ENCODE measurements at places on chromosomes 5 and 9.

DNA sequence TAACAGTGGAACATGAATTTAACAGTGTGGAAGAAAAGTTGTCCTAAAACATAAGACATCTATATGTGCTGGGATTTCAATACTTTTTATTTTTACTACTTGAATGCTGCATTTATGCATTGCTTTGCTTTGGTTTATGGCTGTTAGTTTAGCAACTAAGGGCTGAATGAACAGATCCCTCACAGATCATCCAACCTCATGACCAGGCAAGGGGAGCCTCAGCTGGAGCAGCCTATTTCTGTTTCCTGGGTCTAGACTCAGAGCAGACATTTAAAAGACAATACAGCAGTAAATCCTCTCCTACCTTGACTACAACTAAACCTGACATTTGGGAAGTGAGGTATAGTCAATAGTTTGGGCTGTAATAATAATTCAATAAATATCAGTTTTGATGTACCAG is 163.3 kb downstream of the AUH start:
- DNase-seq: no peak

DNA sequence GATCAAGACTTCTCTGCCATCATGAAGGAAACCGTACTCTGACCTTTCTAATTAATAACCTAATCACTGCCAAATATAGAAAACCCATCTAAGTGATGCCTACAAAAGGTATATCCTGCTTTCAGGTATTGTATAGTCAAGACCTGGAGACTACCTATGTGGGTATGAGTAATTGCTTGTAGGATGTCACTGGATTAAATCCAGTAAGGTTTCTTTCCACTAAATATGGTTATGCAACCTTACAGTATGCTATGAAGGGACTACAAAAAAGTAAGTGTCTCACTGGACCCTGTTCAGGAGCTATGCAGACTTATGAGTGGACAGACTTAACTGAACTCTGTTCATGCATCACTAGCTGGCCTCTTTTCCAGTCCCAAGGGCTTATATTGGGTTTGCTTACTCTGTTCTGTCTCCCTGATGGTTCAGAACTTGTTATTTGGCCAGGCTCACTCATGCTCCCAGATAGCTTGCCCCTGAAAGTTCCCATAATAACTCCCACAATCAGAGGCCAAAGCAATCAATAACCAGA is 51.1 kb downstream of the PDE6A start:
- DNase-seq: no peak

GRCh38 chr5:10073441-10074104 is 176.1 kb downstream of the ATPSCKMT start:
- no peak for DNase-seq

DNA sequence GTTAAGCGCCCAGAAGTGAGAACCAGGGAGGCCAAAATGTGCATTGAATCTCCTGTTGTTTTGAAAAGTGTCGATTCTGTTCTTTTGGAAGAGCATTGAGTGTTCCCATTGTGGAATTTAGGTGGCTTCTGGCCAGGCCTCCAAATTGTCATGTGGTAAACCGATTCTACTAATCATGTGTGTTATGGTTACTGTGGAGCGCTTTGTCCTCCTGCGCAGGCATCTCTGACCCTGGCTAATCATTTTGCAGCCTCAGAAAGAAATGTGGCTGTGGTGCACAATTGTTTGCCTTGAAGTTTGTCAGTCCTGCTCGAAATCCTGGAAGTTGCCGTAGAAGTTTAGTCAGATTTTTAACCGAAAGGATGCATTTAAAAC is 121.3 kb downstream of the RASGRF2 start:
- DNase-seq: no peak

DNA sequence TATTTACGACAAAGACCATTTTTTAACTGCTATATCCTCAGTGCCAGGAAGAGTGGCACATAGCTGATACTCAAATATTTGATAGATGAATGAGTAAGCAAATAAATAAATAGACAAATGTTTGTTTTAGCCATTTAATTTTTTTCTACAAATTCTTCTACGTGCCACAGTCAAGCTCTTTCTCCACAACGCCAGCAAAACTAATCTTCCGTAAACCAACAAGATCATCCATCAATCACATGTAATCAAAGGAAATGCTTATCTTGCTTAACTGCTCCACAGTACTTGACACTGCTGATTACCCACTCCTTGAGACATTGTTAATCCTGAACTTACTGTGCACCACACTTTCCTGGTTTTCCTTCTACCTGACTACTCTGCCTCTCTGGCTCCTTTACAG is 136.7 kb downstream of the EDIL3 start:
- no peak for DNase-seq

GRCh38 chr9:134835448-134835847 is 45.2 kb upstream of the FCN2 start:
- no peak for DNase-seq

DNA sequence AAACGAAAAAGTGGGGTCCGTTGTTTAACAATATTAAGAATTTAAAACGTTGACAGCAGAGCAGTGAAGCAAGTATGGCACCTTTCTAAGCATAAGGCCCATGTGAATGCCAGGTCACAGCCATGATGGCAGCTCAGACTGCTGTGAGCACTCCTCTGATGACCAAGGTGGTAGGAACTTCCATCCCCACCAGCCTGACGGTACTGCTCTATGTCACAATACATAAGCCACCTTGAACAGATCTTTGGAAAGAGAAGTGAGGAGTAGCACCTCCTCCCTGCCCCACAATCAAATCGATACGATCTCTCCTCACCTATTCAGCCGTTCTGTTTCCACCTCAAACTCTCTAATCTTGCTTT is 105.9 kb downstream of the DCP2 start:
- DNase-seq: no peak

DNA sequence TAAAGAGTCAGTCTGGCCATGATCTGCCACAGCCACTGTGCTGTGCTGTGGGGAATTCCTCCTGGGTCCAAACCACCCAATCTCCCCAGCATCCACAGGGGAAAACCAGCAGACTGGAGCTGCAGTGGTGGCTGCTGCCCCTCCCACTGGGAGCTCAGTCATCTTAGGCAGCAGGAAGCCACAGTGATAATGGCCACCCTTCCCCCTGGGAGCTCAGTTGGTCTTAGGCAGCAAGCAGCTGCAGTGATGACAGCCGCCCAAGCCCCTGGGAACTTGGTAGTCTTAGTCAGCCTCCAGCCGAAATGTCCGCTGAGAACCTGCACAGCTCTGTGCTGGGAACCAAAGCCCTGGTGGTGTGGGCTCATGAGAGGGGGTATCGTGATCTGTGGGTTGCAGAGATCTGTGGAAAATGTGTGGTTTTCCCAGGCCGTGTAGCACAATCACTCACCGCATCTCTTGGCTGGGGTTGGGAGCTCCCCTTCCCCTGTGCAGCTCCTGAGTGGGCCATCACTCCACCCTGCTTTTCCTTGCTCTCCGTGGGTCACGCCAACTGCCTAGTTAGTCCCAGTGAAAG is 38.4 kb upstream of the SMIM15 start:
- DNase-seq: no peak

GRCh38 chr9:88783711-88784083 is 207.6 kb upstream of the S1PR3 start:
- DNase-seq: no peak

- no peak for DNase-seq
These were observed 7.5 kb downstream of the SLC22A5 start for GRCh38 chr5:132376694-132377641.

- DNase-seq: no peak
These were observed 414.8 kb downstream of the GADD45G start for GRCh38 chr9:90019626-90020025.

GRCh38 chr5:82597437-82597836 is 319.3 kb upstream of the RPS23 start:
- no peak for DNase-seq

DNA sequence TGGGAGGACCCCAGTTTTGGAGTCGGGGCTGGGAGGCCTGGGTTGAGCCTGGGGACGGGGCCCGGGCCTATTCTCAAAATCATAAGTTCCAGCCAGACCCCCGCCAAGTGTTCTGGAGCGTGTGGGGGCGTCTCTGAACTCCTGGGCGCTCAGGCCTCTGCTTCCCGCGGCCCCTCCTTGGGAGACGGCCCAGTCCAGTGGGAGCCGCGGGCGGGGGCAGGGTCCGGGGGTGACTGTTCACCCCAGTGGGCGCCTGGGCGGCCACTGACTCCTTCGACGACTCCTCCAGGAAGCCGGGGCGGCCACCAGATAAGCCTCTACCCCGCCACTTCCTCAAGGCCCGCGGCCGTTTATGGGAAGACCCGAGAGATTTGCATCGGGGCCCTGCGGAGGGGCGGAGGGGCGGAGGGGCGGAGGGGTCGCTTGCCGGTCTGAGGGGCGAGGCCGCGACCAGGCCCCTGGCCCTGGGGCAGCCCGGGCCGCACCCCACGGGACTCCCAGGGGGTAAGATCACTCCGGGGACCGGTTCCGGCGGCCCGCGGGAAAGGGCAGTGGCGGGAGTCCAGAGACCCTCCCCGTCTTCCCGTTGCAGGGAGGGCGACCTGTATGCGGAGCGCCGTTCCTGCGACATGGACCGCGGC is 655 bp downstream of the TOR4A start:
- no peak for DNase-seq

All from neuronal stem cell (in vitro differentiated cells).